ENCODE measurements at places on chromosomes 3 and 15.
A peak's percentile ranks its signal among the peaks of the same experiment; 100 is the strongest.

DNA sequence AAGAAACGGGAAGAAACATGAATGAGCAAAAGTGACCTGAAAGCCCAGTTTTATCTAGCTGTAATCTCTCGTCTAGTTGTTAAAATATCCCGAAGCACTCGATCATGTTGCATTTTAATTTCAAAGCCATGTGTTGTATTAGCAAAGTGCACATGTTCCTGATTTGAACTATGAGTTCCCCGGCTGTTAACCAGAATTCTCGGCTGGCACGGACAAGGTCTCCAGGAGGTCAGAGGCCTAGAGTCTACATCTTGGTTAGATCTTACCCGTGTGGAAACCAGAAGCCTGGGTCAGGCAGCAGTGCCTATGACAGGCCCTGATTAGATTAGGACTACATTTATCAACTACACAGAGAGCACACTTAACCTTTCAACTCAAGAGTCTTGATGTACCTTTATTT lies 195.8 kb downstream of the CDIN1 start:
- DNase-seq, result no peak

DNA sequence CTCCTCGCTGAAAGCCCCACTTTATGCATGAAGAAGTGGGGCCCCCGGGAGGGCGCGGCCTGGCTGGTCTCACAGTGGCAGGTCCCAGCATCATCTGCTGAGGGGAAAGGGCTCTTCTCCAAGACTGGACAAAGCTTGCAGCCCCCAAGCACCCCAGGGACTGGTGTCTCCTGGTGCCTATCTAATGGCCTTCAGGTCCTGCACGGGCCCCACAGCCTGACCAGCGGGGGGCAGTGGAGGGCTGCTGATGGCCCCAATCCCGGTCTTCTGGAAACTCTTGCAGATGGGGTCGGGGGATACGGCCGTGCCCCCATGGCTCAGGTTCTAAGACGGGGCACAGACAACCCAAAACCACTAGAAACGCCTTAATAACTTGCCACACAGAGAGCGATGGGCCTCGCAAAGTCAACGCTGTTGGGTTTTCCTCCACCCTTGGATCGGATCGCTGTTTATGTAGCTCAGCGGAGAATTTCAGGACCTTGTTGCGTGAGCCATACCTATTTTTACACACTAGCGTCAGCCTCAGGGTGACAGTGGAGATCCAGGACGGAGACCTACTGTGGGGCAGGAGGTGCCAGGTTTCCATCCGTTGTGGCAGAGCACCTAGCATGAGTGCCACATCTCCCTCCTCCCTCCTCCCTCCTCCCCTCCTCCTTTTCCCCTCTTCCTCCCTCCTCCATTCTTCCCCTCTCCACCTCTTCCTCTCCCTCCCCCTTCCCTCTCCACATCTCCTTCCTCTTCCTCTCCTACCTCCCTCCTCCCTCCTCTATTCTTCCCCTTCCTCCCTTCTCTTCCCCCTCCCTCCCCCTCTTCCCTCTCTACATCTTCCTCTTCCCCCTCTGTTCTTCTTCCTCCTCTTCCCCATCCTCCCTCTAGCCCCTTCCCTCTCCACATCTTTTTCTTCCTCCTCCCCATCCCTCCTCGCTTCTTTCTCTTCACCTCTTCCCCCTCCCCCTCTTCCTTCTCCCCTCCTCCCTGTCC lies 79.3 kb upstream of the ALDH1L1 start:
- DNase-seq, result peak; percentile 85

GRCh38 chr3:105274536-105274935 lies 92.2 kb upstream of the ALCAM start:
- no peak for DNase-seq

- DNase-seq, result no peak
These were observed 131.1 kb upstream of the GADL1 start for GRCh38 chr3:31025541-31025940.

GRCh38 chr3:17278006-17278405 lies 393.3 kb downstream of the PLCL2 start:
- DNase-seq, result no peak

DNA sequence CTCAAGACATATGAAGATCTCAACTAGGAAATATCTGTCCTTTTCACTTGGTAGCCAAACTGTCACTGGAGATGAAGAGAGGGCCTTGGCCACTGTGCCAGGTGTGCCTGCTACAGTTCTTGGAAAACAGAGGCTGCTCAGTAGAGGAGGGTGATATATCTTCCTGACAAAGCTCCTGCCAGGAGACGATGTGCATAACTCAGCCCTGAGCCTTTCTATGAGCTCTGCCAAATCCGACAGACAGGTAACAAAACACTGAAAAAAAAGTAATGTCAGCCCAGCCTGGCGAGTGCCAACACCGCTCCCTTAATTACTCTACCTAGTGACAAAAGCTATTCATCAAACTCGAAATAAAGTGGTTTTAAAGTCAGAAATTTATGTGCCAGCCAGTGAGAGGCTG lies 123.2 kb downstream of the MFSD1 start:
- no peak for DNase-seq

- no peak for DNase-seq
These were observed 9.0 kb downstream of the SLC24A1 start for GRCh38 chr15:65630760-65631159.

DNA sequence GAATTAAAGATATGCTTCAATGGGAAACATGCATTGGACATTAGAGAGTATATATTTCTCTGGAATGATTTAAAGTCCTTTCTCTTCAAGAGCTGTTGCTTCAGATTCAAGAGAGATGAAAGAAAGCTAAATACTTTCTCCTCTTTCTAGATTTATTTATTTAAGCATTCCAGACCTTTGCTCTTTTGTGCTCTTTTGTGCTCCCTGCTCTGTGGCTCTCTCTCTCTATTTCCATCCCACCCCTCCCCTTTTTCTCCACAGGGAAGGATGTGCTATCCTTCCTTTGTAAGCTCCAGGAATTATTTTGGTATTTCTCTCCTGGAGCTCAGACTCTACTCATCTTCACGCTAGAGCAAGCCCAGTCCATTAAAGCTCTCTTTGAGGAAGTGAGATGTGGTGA lies 871.9 kb upstream of the GBE1 start:
- no peak for DNase-seq

DNA sequence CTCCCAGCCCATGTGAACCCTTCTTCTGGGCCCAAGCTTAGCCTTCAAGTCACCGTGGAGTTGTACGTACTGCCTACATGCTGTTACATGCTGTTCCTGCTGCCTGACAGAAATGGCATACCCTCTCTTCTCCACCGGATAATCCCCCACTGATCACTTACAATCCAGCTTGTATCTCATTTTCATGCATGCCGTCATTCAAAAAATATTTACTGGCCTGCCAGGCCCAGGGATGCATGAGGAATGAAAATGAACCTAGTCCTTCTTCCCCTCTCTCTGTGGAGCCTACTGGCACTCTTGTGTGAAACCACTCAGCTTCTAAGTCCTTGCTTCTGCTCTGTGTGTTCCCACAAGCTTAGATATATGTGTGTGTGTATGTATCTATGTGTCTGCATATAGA lies 60.6 kb downstream of the WNT5A start:
- no peak for DNase-seq

DNA sequence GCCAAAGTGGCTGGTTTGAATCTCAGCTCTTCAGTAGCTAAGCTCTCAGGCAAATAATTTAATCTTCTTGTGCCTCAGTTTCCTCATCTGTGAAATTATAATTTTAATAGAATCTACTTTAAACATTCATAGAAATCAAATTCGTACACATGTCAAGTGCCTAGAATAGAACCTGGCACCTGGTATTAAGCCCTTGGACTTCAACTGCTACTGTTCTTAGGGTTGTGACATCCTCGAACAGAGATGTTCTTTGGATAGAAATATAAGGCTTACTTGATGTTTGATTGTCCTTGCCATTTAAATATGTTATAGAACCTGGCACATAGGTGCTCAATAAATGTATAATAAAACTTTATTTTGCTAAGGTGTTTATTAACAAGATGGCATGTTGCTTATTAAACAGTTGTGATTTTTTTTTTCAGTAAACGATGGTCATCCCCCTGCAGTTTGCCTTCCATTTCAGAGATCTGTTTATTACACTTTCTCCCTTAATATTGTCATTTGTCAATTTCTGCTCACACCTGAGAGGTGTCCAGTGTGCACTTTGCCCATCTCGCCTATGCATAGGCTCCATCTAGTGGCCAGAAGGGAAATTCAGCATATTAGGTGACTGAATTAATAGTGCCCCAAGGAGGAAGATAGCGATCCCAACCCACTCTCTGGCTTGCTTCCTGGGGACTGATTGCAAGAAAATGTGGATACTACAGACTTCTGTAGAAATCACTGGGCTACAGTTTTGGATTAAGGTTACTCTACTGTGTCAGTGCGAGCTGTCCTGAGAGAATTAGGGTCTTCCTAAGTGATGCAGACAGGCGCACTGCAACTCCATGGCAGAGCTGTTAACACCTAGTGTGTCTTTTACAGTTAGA lies 10.7 kb downstream of the IGF1R start:
- DNase-seq, result no peak

- DNase-seq, result no peak
These were observed 12.1 kb downstream of the PTPRG start for GRCh38 chr3:61573441-61573840.

GRCh38 chr15:63869371-63870042 lies 35.8 kb upstream of the HERC1 start:
- no peak for DNase-seq

GRCh38 chr3:142987080-142987700 lies 14.2 kb upstream of the U2SURP start:
- DNase-seq, result no peak

- DNase-seq, result peak; percentile 50
These were observed 42.9 kb downstream of the CHDH start for GRCh38 chr3:53803124-53803815.

DNA sequence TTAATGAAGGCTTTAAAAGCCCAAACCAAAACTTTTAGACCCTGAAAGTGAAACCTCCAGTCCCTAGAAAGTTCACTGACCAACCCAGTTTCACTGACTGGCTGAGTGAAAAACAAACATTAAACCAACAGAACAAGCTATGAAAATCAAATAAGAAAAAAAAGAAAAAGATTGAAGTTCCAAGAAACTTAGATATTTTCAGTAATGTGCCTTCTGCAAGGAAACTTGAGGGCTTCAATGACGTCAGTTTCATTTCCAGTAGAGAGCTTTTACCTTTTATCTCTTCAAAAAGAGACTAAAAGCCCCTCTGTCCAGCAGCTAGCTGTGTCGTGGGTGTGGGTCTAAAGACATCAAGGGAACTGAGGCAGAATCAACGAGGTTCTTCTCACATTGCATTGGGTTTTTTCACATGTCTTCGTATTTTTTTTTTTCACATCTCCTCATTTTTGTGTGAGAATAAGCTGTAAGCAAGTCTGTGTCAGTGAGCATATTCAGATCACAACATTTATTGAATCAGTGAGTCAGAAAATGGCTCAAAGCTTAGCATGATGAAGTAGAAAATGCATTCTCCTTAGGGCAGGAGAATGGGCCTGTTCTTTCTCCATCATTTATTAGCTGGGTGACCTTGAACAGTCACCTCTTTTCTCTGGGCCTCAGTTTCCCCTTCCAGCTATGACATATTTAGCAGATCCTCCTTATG lies 54.8 kb upstream of the BCL6 start:
- DNase-seq, result no peak

- no peak for DNase-seq
These were observed 15.6 kb downstream of the DCBLD2 start for GRCh38 chr3:98885851-98886250.

- DNase-seq, result no peak
These were observed 2.0 kb upstream of the PLIN1 start for GRCh38 chr15:89681146-89681545.

- DNase-seq, result peak; percentile 39
These were observed 131.6 kb downstream of the LRRK1 start for GRCh38 chr15:101050623-101051290.

- no peak for DNase-seq
These were observed 1.4 kb downstream of the PAQR5 start for GRCh38 chr15:69299943-69300588.

- DNase-seq, result peak; percentile 38
These were observed 6.3 kb upstream of the SCN5A start for GRCh38 chr3:38655708-38656300.

- DNase-seq, result no peak
These were observed 648 bp downstream of the CYB561D2 start for GRCh38 chr3:50351323-50351697.

DNA sequence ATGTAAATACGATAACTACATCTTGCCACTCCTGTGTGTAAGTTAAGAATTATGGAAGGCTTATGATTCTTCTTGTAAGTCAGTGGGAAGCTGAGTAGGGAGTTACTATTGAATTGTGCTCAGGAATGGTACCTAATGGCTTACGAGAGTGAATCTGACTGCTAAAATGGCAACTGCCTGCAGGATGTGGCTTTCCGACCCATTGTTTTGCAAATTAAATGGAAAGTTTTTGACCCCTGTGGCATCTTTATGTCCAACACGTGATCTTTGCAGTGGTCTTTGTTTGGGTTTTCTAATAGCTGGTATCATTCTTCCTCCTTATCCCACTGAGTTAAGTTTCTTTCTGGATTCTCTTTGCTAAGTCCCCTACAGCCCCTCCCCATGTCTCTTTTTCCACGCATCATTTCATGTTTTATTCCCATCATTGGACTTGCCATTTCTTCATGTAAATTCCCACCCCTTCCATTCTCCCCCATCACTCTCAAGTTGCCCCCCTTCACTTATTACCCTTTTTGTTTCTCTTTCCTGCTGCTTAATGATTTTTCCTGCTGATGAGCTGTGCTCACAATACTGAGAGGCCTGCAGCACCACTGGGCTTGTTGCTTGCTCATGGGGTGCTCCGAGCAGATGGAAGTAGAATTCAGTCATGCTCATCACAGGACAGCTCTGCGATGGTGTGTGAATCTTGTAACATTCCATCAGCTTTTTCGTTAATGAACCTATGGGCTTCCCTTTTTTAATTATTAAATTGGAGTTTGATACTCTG lies 428.2 kb upstream of the IL12A start:
- no peak for DNase-seq

DNA sequence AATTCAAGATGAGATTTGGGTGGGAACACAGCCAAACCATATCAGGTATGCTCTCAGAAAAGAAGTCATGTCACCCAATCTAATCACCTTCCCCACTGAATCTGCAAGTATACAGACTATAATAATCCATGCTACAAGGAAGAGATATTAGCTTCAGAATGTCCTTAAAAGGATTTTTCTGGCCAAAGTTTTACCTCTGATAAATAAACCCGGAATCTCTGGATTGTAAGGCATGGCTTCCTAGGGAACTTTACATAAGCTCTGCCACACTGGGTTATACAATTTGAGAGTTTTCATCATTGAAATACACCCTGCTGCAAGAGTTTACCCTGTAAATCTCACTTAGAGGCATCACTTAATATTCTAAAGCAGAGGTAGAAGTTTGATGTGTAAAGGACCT lies 330.5 kb upstream of the KCNMB2 start:
- no peak for DNase-seq

DNA sequence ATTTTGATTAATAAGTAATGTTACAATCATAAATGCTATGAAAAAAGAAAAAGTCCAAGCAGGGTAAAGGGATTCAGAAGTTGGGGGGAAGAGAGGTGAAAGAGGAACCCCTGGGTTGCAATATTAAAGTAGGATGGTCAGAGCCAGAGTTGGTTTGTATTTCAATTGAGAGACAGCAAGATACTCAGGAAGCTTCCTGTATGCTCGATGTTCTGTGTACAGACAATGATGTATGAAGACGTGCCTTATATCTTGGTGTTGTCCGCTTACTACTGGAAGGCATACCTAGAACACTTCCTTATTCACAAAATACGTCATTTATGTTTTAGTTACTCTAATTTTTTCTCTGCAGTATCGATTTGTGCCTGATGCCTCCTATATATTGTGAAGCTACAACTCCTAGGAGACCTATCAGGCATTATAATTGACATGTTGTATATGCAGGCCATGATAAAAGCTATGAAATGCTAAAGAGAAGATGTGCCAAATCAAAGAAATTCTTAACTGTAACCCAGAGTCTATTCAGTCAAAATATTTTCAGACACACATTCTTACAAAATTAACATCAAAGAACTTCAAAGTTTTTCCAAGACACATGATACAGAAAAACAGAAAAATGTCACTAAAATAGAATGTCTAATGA lies 87.5 kb downstream of the TBL1XR1 start:
- DNase-seq, result no peak
